SIG-M5 (cell line): ENCODE measurements at places on chromosomes 2 and 18.

- no peak for DNase-seq
Observed at GRCh38 chr2:163953390-163953907, 217.6 kb upstream of the FIGN start.

- DNase-seq: no peak
Observed at GRCh38 chr2:834233-834632, 116.4 kb upstream of the SNTG2 start.

DNA sequence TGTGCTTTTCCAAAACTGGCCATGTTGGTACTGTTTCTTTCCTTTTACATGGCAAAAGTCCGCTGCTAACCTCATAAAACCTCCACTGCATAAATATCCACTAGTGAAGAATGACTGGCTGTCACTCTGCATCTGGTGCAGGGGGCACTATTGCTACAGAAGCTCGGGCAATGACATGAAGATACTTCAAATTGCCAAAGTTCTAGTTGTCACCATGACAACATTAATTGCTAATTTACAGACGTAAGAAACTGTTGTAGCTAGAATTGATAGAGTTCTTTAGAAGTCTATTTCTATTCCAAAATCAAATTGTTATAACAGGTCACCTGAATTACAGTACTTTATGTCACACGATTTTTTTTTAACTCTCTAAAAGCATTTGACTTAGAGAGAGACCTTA lies 845 bp downstream of the CFAP210 start:
- DNase-seq: no peak

- DNase-seq: no peak
Observed at GRCh38 chr2:165682546-165682945, 111.5 kb downstream of the GALNT3 start.

DNA sequence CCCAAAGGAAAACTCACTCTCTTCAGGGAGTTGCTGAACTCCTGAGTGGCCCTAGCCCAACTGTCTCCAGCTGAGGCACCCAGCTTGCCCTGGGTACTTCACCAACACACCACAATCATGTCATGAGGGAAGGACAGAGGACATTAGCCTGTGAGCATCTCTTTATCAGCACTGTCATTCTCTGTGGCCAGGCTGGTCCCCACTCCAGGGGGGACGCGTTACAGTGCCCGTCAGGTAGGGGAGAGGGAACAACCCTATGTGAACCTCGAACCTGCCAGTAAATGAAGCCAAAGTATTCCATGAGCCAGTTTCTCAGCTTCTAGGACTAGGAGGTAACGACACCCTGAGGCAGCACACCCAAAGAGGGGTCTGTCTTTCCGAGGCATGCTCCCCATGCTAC lies 94.9 kb upstream of the MGAT4A start:
- no peak for DNase-seq

- DNase-seq: no peak
Observed at GRCh38 chr2:203817147-203817546, 50.4 kb upstream of the CTLA4 start.

DNA sequence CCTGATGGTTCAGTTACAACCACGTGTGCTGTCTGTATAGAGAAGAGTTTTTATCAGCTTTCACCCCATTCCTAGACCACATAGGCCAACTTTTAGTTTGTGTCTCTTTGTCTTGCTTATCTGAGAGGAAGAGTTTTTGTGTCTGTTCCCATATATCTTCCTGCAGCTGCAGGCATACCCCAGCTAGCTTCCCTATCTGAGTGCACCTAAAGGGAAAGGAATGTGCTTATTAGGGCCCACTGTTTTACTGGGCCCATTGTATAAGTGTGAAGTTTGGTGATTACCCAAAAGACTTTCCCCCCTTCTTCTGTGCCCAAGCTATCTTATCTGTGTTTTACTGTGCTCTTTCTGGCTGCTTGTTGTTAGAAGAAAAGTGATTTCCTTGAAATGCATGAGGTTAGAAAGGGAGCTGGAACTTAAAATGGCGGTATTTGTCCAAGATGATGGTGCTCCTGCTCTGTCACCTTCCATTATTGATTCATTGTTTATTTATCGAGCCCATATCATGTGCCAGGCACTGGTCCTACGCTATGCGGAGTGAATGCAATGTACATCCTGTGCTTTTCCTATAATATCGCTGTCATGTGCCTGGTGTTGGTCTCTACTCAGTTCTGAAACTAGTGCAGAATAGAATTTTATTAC lies 57.2 kb downstream of the NYAP2 start:
- no peak for DNase-seq

DNA sequence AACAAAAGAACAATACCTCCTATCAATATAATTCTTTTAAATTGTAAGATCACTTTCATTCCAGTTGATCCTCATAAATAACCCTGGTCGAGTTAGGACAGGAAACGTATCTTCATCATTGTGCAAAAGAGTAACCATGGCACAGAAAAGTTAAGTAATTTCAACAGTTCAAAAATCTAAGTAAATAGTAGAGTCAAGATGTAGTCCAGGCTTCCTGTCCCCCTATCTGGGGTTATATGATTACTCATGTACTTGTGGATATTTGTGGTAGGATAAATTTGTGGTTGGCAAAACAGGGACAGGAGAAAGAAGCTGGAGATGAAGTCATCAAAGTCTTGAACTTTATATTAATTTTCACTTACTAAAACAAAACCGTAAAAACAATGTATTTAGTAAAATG lies 772.6 kb downstream of the TSN start:
- no peak for DNase-seq

- DNase-seq: no peak
Observed at GRCh38 chr2:121790276-121790956, 35.0 kb downstream of the TSN start.

DNA sequence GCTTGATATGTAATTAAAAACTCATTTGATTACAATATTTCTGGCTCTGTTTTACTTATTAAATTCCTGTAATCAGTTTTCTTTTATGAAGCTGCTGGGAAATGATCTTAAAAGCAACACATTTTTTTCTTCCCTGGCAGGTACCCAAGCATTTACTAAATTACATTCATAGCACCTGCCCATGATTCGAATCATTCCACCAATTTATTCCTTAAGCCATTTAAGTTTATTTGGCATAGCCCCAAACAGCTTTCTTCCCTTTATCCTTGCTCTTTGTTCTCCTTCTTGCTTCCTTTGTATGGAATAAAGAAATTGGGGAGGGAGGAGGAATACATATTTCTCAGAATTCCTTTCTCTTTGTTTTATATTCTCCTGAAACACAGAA lies 241.3 kb downstream of the AGPS start:
- no peak for DNase-seq

DNA sequence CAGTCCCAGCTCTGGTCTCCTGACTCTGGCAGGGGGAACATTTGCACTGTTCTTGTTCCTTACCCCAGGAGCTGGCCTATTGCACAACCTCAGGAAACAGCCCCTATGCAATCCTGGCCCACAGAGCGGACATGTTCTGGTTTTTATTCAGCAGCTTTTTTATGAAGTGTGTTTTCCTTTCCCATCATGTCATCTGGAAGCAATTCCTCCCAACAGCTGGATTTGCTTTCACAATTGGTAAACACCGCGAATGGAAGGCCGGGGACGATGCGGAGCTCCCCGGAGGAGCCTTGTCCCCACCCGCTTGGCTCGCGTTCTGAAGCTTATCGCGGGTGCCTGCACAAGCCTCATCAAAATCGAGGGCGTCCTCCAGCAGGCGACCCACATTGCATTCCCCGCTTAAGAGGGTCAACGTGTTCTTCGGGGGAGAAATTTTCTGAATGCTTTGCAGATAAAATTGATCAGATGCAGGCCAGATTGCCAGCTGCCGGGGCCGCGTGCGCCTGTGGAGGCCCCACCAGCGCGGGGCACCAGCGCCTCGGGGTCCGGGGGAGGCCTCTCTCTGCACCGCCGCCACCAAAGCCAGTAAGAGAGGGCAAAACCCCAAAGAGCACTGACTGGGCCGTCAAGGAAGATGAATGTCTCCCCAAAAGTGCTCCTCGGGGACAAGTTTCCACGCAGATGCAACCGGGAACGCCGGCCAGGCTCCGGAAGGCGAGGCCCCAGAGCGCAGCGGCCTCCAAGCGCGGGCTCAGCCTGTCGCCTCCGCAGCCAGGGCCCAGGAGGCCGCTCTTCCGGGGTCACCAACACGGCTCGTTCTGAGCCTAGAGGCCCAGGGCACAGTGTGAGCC lies 60.3 kb upstream of the SP3 start:
- DNase-seq: no peak

DNA sequence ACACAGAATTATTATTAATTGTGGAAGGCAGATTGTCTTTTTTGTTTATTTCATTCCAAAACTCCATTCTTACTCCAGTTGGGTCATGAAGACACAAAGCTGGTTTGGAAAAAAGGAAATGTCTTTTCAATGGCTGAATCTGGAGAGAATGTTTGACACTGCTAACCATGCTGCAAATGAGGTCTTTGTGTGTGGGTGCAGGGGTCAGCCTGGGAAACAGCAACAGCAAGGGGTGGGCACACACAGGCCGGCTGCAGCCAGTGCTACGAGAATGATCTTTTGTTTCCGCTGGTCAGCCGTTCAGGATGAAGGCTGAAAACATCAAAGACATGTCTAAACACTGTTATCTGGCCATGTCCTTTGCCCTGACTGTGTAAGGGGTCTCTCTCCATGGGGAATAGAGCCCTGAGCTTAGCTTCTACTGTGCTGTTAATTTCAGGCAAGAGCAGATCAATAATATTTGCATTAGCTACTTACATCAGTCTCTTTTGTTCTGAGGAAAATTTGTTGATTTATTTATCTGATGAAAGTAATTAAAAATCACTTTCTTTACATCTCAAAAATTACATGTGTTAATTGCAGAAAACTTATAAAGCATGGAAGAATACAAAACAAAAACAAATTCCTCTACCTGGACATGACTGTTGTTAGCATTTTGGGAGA lies 33.3 kb upstream of the E2F6 start:
- no peak for DNase-seq

DNA sequence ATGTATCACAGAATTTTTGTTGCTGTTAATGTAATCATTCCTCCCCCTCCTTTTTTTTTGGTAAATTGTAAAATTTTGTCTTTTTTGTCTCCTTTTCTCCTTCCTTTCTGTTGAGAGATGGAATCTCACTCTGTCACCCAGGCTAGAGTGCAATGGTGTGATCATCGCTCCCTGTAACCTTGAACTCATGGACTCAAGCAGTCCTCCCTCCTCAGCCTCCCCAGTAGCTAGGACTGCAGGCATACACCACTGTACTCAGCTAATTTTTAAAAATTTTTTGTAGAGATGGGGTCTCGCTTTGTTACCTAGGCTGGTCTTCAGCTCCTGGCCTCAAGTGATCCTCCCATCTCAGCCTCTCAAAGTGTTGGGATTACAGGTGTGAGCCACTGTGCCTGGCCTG lies 5.3 kb downstream of the EIF5B start:
- DNase-seq: no peak

DNA sequence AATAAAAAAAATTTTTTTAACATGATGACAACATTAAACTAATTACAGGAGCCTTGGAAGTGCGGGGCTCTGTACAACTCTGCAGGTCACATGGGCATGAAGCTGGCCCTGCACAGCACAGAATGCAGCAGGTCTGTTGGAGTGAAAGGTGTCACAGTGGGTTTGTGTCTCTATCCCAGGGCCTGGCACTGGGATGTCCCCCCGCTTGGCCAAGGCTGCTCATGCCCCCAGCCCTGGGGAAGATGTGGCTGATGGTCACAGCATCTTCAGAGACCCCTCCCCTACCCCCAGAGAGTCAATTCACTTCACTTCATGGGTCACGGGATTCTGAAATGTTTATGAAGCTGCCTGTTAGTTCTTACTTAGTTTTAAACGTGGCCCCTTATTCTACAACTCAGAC lies 95.9 kb upstream of the TAF1B start:
- DNase-seq: no peak
